ENCODE measurements at places on chromosomes 6 and 20.

DNA sequence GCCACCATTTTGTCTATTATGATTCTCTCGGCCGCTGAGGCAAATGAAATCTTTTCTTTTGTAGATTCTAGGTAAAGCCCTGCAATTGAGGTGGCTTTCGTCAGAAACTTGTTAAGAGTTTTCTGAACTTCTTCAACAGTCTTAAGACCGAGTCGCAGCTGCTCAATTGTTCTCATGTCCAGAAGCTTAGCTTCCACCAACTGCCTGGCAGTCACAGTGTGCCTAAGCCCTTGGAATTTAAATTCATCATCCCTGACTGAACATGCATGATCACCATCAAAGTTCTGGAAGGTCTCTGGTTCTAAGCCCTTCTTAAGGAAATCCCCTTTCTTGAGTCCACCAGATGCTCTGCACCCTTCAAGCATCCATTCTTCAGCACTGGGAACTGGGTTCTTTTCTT is 25.7 kb downstream of the DST start:
- DNase-seq, result no peak

GRCh38 chr6:25617997-25618396 is 34.0 kb upstream of the SCGN start:
- no peak for DNase-seq

- DNase-seq, result no peak
Measured at GRCh38 chr20:53129563-53129962, 157.4 kb downstream of the TSHZ2 start.

DNA sequence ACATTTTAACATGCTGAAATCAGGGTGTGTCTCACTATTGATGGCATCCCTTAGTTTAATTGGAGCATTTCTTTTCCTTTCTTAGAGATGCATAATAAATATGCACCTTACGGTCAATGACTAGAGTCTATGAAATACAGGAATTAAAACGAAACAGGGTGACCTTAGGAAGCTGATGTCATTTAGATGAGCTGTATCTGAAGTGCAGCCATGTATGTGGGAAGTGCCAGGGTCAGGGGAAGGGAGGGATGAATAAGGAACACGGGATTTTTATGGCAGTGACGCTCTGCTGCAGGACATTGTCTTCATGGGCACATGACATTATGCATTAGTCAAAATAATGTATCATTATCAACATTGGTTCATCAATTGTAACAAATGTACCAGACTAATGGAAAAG is 84.0 kb downstream of the AGPAT4 start:
- DNase-seq, result no peak

GRCh38 chr20:20364593-20365479 is 3.1 kb upstream of the INSM1 start:
- no peak for DNase-seq

DNA sequence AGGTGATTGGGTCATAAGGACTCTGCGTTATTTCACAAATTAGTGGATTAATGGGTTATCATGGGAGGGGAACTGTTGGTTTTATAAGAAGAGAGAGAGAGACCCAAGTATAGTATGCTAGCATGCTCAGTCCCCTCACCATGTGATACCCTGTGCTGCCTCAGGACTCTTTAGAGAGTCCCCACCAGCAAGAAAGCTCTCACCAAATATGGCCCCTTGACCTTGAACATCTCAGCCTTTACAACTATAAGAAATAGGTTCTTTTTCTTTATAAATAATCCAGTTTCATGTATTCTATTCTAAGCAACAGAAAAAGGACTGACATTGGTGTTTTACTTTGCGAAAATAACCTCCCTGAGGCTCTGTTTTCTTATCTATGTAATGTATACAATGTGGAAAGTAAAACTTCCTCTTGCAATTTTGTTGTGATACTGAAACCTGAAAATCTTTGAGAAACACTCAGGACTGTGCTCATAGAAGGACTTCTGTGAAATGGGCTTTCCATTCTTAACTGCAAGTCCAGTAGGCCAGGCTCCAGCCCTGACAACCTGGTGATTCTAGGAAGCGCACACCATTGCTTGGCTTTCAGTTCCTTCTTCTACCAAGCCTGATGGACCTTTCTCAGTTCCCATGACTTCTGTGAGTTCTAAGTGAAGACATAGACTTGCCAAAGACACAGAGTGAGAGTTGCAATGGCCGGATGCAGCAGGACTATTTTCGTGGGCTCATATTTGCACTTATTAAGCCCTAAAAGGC is 21.9 kb downstream of the SIRPD start:
- no peak for DNase-seq

GRCh38 chr20:52181766-52182165 is 9.8 kb downstream of the ZFP64 start:
- DNase-seq, result no peak

GRCh38 chr20:43957392-43957791 is 42.7 kb downstream of the TOX2 start:
- DNase-seq, result no peak

- DNase-seq, result no peak
Measured at GRCh38 chr6:142523515-142524375, 221.9 kb downstream of the ADGRG6 start.

- DNase-seq, result no peak
Measured at GRCh38 chr6:135655055-135655454, 157.5 kb upstream of the AHI1 start.

- DNase-seq, result no peak
Measured at GRCh38 chr6:38588631-38589366, 50.9 kb downstream of the BTBD9 start.

DNA sequence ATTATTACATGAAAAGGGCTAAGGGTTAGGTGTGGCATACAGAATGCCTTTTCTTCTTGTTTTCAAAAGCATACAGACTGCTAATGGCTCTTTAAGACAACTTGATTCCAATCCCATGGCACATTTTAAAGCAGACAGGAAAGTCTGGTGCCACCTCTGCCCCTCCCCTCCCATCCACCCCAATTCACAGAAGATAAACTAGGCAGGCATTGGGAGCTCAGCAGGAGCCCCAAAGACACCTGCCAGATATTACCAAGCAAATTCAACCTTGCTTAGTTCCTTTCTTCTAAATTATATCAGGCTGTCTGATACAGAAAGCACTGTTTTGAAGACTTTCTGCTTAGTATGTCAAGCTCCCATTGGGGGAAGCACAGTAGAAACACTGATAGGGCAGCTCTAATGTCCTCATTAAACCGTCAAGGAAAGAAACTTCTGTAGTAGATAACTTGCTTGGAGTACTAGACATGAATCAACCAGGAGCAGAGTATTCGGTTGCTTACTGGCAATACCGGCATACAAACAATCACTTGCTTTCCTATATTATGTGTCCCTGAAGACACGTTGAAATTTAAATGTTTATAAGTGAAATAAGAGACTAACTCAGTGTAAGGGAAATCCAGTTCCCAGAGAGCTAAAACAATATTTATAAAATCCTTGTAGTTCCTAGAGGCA is 13.0 kb downstream of the SESN1 start:
- DNase-seq, result no peak

DNA sequence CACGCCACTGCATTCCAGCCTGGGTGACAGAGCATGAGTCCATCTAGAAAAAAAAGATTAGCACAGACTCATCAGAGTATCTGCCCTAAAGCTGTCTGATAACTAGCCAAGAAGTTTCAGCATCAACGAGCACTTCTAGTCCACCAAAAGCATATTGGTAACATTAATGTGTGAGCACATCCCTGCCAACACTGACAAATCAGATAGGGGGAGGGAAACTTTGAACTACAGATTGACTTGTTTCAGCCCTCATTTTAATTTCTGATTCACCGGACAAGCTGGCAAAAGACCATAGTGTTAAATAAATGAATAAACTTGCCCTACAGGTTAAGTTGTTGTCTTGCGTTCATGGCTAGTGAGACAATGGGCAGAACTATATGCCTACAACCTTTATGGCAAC is 7.7 kb upstream of the SEC63 start:
- DNase-seq, result no peak

DNA sequence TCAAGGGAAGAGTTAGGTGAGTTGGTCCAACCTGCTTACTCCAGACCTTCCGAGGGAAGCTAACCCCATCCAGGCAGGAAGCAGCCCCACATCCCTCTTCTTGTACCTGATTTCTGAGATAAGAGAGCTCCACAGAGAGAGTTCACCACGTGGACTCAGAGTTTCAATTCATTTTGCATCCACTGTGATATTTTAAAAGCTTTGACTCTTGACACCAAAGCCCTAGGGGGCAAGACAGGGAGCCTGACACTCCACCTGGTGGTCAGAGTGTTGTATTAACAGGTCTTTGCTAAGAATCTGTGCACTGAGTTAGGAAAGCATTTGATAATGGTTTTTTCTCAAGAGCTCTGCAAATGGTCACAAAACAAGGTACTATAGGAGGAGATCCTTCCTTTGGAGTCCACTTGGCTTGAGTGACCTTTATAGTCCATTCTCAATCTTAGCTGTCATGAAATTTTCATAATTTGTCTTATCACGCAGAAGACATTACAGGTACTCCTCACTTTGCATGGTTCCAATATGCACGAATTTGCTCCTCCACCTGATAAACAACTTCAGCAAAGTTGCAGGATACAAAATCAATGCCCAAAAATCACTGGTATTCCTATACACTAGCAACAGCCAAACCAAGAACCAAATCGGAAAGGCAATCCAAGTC is 56.2 kb upstream of the RIPOR2 start:
- DNase-seq, result peak; percentile 28

DNA sequence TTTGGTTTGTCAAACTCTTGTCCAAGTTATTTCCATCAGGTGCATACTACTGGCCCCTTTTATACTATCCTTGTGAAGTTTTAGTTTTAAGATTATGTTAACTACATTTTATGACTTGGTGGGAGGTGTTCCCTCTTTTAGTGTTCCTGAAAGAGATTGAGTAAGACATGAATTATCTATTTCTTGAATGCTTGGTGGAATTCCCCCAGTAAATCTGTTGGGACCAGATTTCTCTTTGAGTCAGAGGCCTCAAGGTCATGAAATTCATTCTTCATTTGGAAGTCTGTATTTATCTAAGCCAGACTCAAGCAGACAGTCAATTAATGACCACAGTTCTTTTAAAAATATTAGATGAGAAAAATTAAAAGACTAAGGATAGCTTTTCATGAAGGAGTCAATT is 81.3 kb downstream of the MOXD1 start:
- no peak for DNase-seq

DNA sequence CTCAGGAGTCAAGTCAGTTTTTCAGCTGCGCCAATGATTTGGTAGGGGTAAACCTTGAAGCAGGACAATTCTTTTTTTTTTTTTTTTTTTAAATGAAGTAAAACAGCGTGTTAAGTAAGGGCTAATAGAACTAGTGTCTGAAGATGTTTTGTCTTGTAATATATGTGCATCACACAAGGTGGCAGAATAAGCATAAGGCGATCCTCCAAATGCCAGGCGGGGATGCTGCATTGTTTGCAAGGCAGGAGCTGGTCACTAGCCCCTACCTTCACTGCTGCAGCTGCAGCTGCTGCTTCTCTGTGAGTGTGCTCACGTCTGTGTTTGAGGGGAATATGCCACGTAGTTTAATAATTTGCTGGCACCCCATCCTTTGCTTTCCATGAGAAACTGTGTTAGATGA is 272.7 kb upstream of the MAP3K7 start:
- no peak for DNase-seq

DNA sequence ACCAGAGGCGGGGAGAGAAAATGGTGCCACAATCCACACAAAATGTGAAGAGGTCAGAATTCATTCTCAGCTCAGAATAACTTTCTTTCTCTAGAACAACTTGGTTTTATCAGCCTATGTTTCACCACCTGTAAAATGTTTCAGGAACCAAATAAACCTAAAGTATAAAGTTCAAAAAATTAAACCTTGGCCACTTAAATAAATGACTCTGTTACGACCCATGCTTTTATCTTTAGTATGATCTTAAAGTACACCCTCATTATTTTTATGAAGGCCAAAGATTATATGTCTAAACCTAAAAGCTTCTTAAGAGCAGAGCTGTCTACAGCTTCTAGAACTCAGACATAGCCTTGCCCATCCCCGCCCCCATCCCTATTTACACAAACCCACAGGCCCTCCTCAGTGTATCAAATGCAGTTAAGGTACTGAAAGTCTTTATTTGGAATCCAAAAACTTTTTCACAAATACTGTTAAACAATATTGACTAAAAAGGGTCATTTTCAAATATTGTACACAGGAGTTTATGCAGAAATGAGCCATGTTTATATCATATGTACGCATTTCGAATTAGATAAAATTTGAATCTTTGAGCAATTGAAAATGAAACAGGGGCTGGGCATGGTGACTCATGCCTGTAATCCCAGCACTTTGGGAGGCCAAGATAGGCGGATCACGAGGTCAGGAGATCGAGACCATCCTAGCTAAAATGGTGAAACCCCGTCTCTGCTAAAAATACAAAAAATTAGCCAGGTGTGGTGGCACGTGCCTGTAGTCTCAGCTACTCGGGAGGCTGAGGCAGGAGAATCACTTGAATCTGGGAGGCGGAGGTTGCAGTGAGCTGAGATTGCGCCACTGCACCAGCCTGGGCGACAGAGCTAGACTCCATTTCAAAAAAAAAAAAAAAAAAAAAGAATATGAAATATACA is 5.7 kb upstream of the NHSL1 start:
- no peak for DNase-seq

DNA sequence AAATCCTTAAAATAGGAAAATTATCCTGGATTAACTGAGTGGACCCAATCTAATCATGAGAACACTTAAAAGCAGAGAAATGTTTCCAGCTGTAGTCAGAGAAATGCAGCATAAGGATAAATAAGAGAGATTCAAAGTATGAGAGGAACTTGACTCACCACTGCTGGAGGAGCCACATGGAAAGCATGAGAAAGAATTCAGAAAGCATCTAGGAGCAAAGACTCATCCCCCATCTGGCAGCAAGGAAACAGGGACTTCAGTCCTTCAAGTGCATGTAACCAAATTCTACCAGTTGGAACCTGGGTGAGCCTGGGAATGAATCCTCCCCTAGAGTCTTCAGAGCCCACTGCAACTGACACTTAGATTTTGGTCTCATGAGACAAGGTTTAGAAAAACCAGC is 33.7 kb downstream of the RNF146 start:
- no peak for DNase-seq

DNA sequence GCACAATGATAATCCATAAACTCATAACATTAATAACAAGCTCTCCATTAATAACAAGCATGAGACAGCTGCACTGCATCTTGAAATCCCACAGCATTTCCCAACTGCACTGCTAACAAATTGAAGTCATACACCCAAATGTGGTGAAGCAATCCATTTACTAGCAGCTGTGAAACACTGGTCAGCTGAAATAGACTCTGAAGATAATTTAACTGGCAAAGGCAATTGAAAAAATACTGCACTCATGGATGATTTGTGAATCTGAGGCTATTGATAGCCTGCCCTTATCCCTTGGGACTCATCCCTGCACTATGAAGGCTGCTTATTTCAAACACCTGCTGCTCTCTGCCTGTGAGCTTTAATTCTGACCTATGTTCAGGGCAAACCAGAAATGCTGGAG is 49.1 kb upstream of the PLCB1 start:
- DNase-seq, result no peak

GRCh38 chr6:111803371-111803770 is 69.9 kb downstream of the FYN start:
- no peak for DNase-seq

DNA sequence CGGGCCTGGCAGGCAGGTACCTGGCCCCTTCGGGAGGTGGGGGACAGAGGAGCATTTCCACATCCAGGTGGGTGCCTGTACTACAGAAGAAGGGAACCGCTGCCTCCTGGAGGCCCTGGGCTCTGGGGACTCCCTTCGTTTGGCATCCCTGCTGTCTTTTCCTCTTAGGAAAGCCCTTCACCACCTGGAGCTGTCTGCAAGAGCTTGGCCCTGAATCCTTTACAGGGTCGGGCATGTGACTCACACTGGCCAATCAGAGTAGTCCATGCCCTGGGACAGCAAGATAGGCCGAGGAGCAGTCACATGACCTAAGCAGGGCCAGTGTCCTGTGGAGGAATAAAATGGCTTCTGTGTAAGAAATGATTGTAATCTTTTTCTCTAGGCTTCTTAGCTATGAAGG is 224.9 kb downstream of the ANKRD60 start:
- DNase-seq, result no peak

- no peak for DNase-seq
Measured at GRCh38 chr6:140385679-140386078, 1011.2 kb upstream of the CITED2 start.
